ENCODE measurements at places on chromosomes 4 and X. TPM values are rescaled to one million over a fixed set of nuclear protein-coding genes. Genes with fewer than 3 reads are reported as not detected.

The SPANXN3 gene
- polyA plus RNA-seq: not detected

The NCAPG gene
- polyA plus RNA-seq: 0.12 TPM

The STATH gene
- polyA plus RNA-seq: not detected

The GPM6B gene
- 5.0 TPM for polyA plus RNA-seq

The F9 gene
- not detected for polyA plus RNA-seq

The PLRG1 gene
- polyA plus RNA-seq: 35.6 TPM

The CORIN gene
- 69.9 TPM for polyA plus RNA-seq

The UGT2B10 gene
- not detected for polyA plus RNA-seq

The PF4V1 gene
- not detected for polyA plus RNA-seq

The EGF gene
- polyA plus RNA-seq: 5.4 TPM

The FNIP2 gene
- 17.8 TPM for polyA plus RNA-seq

The TAB3 gene
- 3.9 TPM for polyA plus RNA-seq

The PAGE2 gene
- polyA plus RNA-seq: not detected

The SH3RF1 gene
- polyA plus RNA-seq: 2.6 TPM

The RCHY1 gene
- polyA plus RNA-seq: 15.5 TPM

DNA sequence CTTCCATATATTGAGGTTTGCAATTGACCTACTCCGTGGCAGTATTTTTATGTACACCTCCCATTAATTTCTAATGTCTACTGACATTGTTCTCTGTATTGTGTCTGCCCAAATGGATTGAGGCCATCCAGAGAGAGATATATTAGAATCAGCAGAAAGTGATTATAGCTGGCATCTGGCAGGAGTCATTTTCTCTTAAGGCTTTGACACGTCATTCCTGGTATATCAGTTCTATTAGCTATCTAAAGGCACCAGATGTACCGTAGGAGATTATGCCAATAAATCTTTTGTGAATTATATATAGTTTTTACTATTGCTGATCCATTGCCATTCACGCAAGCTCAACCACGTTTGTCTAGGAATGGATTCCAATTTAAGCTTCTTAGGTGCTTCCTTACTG lies 1026.4 kb upstream of the IGFBP7 start:
- no peak for DNase-seq

- DNase-seq: no peak
These were observed 33.8 kb downstream of the ENOX2 start for GRCh38 chrX:130869239-130869638.

- DNase-seq: peak; percentile 26
These were observed at the start of gene CHRDL1 for GRCh38 chrX:110795645-110796406. CHRDL1 (minus strand) TSS chrX:110795817; CDS start chrX:110792181, 3,636 bp downstream.

DNA sequence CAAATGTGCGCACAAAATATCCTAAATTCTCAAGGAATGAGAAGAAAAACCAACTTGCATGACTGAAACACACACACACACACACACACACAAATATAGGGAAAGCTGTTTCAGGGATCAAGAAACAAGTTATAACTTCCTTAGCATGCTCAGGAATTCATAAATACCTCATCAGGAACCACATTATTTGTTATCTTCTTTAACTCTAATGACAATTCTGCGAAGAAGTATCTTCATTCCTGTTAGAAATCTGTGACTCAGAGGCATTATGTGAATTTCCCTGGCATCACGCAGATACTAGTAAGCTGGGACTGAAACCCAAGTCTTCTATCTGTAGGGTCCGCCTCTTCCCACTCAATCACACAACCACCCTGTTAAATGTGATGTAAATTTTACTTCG lies 30.3 kb downstream of the TMPRSS11A start:
- DNase-seq: no peak

- DNase-seq: no peak
These were observed 23.9 kb upstream of the PRDM8 start for GRCh38 chr4:80173401-80173800.

DNA sequence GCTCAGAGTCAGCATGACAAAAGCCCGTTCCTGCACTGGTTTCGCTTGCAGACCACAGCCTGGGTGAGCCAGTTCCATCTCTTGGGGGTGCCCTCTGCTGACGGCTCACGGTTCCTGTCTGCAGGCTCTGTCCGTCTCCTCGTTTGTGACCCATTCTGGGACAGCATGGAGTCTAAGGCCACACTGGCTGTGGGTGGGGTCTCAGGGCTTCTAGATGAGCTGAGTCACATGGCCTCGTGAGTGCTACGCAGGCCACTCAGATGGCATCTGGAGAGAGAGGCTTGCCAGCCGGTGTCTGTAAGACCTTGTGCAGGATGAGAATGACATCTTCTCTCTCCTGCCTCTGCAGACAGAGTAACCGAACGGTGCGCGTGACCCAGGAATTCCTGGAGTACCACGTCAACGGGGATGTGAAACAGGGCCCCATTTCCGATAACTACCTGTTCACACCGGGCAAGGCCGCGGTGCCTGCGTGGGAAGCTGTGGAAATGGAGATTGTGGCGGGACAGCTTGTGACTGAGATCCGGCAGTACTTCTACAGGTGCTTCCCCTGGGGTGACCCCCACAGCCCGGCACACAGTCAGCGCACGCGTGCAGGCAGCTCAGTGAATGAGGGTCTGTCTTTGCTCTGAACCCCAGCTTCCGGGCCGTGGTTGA lies 31.6 kb upstream of the MRFAP1 start:
- peak; percentile 32 for DNase-seq

DNA sequence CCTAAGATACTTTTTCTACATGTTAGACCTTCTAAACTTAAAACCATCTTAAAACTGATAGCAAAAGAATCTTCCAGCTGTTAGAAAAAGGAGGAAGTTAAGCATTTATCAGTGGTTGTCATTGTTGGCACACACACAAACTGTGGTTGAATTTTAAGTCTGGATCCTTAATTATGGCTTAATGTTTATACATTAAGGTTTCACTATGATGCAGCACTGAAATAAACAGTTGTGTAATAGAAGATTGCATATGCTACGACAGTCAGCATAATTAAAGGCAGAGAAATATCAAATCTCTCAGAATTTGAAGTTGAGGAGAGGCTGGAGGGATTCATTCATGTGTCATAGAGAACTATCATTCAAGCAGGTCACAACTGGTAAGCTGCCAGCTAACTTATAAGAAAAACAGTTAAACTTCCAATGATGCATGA lies 32.3 kb downstream of the ADGRA3 start:
- no peak for DNase-seq

GRCh38 chr4:39699687-39700409 lies 1.9 kb downstream of the UBE2K start:
- DNase-seq: no peak

DNA sequence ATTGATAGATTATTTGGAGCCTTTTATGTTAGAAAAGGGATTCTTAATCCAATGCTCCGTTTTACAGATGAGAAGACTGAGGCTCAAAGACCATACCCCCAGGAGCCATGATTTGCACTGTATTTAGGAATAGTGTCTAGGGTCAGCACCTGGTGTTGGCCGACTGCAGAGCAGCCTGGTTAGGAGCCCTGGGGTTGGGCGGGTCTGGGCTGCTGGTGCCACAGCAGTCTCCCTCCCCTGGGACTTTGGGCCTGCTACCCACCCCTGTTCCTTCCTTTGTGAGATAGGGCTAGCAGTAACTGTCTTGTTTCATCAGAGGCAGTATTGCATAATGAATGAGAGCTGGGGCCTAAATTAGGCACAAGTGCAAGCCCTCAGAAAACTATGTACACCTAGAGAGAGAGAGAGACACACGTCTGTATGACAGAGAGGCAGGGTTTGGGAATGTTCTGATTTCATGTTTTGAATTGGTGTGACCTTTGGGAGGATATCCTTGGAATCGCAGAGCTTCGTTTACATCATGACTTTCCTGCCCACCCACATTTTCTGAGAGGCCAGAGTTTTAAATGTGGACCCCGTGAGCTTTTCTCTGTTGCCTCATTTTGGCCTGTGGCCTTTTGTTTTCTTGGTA lies 111.7 kb downstream of the PTTG2 start:
- peak; percentile 46 for DNase-seq

- DNase-seq: no peak
These were observed 133.5 kb downstream of the FAM47B start for GRCh38 chrX:35076061-35076460.

- no peak for DNase-seq
These were observed 148.0 kb downstream of the USP46 start for GRCh38 chr4:52510939-52511565.

DNA sequence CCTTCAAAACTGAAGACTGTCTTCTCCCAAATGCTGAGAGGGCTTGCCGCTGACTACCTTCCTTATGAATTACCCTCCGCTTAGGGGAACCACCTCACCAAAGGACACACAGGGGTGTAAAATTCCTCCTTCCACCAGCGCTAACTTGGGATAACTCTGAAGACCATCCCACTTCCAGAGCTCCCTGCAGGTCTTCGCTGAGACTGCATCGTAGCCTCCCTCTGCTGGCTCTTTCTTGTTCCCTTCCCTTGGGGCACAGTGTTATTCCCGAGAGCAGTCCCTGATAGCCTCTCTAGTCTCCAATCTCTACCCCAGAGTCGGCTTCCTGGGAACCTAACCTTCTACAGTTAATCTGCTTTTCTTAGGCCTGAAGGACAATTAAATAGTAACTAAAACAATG lies 725.5 kb upstream of the ATOH1 start:
- no peak for DNase-seq

- no peak for DNase-seq
These were observed 370.0 kb downstream of the FBXO8 start for GRCh38 chr4:173913496-173913895.

GRCh38 chrX:71103110-71103983 lies 3.2 kb downstream of the CXorf65 start:
- DNase-seq: peak; percentile 22

DNA sequence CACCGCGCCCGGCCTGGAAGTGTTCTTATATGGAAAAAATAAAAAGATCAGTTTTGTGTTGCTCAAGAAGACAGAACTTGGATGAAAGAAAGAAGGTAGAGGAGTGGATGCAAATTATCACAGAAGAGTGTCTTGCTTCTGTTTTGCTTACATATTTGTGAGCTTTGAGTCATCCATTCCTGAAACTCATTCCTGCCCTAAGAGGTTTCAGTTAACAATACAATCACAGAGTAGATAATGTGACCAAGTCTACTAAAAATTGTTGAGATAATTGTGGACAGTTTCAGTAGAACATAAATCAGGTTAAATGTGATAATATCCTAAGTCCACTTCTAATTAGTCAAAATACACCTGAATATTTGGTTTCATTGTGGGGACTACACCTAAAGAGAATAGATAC lies 26.4 kb upstream of the LRCH2 start:
- no peak for DNase-seq

DNA sequence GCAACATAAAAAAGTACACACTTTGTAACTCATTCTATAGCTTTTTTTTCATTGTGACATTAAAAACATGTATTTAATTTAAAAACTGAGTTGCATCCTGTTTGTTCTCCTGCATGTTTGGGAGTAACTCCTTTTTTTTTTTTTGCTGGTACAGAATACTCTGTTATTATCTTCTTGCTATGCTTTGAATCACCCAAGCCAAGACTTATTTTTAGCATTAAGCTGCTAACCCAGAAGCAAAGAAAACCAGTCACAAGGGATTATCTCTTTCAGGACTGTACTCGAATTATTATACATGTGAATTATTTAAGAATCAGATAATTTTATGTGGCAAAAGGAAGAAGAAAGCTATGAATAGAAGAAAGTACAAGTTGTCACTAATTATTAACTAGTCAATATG lies 194.9 kb downstream of the ADAMTS3 start:
- no peak for DNase-seq

All from heart right ventricle (tissue), 16 donors.